Stimulated activated CD8-positive, alpha-beta memory T cell treated with anti-CD3 and anti-CD28 coated beads, Interleukin-7, amount 100 ng/mL, for 48 hours (primary cell): ENCODE measurements at places on chromosomes 5 and 9.
A peak's percentile ranks its signal among the peaks of the same experiment; 100 is the strongest.

- DNase-seq: no peak
Observed at GRCh38 chr5:145027286-145027685, 807.9 kb downstream of the PRELID2 start.

- no peak for DNase-seq
Observed at GRCh38 chr9:2722715-2723114, 5.4 kb downstream of the KCNV2 start.

- DNase-seq: no peak
Observed at GRCh38 chr5:66616520-66617225, 20.5 kb downstream of the MAST4 start.

DNA sequence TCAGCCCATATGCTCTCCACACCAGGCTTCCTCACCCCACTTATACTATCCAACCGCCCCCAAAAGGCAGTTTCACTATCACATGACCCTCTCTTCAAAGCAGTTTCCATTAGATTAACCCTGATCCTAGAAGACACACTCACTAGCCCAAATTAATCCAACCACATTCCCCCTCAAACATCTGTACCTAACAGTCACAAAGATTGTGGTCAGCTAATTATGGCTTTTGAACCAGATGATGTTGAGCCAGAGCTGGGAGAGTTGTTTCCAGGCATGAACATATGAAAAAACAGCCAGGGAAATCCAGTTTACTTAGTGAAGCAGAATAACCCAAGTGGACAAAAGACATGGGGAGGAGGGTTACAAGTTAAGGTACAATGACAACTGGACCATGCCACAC is 131.2 kb downstream of the SPOCK1 start:
- DNase-seq: no peak

- DNase-seq: peak; percentile 72
Observed at GRCh38 chr5:132293066-132293991, 865 bp upstream of the SLC22A4 start.

- DNase-seq: no peak
Observed at GRCh38 chr9:128204858-128205257, 1.7 kb downstream of the DNM1 start.

GRCh38 chr5:51961154-51961562 is 577.9 kb downstream of the ISL1 start:
- no peak for DNase-seq

DNA sequence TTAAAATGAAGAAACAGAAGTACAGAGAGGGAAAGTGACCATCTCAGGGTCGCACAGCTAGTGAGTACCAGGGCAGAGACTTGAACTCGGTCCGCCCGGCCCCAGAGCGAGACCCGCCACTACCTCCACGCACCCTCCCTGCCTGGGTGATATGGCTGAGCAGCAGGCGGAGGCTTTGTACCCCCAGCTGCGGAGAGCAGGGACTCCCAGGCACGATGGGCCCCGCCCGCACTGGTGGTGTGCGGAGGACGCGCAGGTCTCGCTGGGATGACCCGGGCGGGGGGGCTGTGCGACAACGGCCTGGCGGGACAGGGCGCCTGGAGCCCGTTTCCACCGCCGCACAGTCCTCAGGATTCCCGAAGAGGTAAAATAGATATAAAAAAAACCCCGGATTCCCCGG is 64.7 kb upstream of the LARP1 start:
- no peak for DNase-seq

DNA sequence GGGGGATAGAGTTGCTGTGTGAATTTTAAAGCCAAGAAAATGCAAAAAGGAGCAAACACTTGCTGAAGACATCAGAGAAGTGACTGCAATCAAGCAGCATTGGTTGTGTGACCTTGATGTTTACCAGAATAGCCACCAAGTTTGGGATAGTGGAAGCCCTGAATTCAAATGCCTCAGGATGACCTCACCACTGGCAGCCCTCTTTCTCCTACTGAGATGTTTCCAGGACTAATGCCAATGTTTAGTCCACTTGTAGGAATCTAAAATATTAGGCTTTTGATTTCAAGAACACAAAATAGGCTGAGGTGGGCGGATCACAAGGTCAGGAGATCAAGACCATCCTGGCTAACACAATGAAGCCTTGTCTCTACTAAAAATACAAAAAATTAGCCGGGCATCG is 112.2 kb upstream of the NUDT12 start:
- no peak for DNase-seq

DNA sequence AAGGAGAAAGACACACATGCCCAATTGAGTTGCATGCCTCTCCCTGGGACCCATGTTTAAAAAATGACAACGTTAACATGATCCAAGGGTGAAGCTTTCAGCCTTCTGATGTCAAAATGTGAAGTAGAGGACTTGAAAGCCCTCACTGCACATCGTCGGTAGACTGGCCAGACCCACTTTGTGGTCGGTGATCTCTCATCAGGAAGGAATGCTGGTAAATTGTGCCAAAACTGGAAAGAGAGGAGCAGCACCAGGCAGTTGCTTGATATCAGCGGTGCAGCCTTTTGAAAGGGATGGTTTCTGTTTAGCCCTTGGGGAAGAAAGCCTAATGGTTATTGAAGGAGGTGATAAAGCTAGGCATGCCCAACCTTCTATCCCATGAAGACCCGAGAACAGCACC is 125.3 kb upstream of the MARCHF11 start:
- no peak for DNase-seq

GRCh38 chr5:179405426-179406030 is 60.3 kb upstream of the ADAMTS2 start:
- DNase-seq: no peak

GRCh38 chr9:114511978-114512874 is 7.0 kb upstream of the WHRN start:
- no peak for DNase-seq

GRCh38 chr5:113437111-113437510 is 2.3 kb upstream of the TSSK1B start:
- DNase-seq: no peak

- DNase-seq: no peak
Observed at GRCh38 chr9:122477346-122477745, 380 bp downstream of the OR1J1 start.

DNA sequence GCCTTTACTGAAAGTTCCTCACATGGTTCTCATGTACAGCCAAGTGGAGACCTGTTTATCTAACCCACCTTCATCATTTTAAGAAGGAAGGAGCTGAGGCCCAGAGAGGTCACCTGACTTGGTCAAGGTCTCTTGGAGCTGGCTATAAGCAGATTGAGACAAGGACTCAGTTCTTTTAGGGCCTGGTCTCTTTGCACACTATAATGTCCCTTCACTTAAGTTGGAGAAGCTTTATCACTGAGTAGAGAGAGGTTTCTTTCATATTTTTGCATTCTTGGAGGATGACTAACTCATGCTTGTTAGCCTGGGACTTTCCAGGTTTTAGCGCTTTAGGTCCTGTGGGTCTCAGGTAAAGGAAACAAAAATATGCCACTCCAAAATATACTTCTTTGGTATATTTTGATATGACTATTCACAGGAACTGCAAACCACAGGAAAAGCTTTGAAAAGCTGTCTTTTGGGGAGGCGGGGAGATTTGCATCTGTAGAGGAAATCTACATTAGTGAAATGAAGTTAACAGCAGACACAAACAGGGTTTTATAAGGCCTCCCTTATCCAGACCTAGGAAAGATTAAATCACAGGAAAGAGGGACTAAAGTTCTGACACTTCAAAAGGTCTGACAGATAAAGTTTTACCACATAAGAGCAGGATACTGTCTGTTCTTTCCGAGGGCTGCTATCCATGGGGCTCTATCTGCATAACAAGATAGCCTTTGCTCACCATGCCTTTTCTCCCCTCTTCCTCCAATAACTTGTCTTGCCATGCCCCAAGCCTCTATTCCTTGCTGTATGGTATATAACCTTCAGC is 95.8 kb upstream of the ANKRD55 start:
- DNase-seq: peak; percentile 10

GRCh38 chr9:117744856-117745389 is 40.7 kb downstream of the TLR4 start:
- DNase-seq: no peak

DNA sequence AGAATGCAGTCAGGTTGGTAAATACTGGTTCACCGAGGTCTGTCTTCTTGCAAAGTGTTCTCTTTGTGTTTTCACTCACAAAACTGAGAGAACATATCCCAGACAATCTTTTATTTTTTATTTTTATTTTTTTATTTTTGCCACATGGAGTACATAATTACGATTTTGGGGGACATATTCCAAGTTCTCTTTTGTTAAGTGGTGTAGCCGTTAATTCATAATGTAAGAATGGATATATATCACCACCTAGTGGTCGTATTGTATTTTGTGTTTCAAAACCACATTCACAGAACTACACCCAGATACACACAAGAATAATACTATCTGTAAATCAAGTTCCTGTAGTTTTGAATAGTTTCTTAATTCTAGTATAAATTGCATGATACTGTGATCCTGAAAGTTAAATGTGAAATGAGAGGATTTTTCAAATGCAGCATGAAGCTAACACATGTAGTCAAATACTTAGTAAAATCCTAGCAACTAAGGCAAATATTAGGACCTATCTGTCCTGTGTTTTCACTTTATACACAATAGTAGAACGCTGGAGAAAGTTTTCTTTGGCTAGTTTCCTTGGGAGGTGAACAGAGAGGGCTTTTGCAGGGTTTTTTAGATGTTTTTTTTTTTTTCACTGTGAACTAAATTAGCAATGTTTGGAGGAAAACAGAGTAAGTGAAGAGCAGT is 92.7 kb downstream of the VCAN start:
- no peak for DNase-seq

DNA sequence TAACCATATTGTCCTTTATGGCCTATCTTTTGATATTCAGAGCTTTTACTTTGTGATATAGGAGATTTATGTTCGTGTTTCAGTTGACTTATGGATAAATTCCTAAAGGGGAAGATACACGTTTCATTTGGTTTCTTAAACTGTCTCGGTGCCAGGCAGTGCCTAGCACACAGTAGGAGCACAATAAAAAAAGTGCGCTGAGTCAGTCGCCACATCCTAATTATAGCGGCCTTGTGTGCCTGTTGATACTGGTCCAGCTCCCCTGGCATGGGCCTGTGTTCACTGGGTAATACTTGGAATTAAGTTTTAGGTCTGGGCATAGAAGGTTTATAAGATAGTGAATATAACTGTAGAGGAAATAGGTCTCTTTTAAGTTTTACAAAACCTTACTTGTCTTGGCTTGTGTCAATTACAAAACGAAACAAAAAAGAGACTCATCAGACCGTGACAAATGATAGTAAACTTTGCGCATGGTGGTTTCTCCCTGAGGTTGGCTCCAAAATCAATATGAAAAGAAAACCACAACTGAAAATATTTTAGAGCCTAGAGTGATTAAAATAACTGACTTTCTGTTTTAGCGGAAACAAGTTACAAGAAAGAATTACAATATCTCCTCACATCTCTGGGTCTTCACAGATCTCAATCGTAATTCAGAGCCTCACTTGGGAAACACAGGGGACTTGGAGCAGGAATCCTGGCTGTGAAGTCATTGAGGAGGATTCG is 84.8 kb downstream of the MVB12B start:
- DNase-seq: no peak

DNA sequence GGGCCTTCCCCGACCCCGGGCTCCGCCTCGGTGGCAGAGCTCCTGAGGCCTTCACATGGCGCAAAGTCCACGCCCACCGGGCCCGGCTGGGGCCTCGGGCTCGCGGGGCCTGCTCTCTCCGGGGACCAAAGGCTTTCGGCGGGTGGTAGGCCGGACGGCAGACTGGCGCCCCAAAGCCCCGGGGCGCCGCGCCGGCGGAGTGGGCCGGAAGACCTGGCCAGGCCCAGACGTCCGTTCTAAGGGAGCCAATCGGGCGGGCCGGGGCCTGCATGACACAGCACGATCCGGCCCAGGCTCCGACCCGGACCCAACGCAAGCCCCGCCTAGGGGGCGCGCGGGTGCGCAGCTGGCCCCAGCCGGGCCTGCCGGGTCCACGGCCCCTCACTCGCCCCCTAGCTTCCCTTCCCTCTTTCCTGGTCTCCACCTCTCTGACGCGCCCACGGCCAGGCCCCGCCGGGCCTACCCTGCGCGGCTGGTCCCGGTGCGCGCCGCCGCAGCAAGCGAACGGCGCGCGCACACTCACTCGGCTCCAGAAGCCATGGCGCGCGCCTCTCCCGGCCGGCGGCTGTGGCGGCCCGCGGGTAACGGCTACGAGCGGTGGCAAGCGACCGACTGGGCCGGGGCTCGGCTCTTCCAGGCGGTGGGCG is 488 bp downstream of the VCP start:
- peak; percentile 68 for DNase-seq

DNA sequence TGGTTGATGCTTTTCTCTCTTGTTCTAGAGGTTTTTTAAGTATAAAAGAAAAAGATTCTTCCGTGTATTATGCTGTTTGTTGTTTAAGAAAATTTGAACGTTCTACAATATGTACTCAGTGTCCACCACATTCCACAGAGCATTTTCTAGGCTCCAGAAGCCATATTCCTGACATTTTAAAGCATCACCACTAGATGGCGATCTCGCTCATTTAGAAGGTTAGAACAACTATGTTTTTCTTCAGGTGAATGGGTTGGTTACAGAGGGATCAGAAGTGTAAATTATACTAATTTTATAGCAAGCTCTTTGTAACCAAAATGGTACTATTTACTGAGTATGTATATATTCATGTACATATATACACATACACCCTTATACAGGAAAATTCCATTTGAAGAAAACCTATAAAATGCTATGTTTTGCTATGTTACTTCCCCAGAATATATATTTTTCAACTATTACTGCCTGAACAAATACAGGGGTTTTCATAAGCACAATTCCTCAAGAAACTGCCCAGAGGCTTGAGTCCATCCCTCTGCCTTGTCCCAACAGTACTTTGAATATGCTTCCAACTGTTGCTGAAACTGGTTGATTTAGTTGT is 284.3 kb downstream of the CCDC171 start:
- no peak for DNase-seq

DNA sequence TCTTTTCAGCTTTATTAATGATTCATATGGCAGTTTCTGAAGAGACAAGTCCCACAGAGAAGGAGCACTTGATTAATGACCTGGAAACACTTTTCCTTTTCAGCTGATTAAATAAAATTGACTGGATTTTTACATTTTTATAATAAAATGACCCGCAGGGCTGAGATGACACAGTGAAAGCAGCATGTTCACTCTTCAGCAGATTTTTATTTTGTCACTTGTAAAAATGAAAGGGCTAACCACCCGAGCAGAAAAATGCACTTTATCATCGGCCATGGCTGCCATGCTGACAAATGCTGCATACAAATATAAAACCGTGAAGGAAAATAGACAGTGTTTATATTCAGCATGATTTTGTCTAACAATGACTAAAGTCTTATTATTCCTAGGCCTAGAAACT is 321.6 kb upstream of the ITGA1 start:
- DNase-seq: no peak

- no peak for DNase-seq
Observed at GRCh38 chr5:55222092-55222984, 4.8 kb downstream of the MCIDAS start.
